ENCODE measurements at places on chromosomes 2 and 18. TPM values are rescaled to one million over a fixed set of nuclear protein-coding genes. Genes with fewer than 3 reads are reported as not detected.

GRCh38 chr2:148557844-148558436 lies 86.6 kb upstream of the EPC2 start:
- no peak for DNase-seq

DNA sequence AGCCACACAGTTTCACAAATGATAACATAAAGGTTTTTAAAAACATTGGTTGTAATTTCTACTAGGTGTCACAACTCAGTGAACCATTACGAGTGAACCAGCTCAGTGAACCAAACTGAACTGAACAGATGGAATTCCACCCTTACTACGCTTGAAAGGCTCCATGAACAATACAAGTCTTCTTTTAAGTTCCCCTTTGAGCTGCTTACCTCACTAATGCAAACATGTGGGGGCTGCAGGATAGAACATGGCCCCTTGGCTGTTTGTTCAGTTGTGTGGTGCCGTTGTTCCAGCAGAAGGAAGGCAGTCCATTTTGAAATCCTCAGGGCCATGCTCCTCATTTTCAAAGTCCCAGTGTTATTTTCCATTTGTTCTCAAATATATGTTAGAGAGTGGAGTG lies 30.7 kb upstream of the KLHL14 start:
- DNase-seq = peak; percentile 71

DNA sequence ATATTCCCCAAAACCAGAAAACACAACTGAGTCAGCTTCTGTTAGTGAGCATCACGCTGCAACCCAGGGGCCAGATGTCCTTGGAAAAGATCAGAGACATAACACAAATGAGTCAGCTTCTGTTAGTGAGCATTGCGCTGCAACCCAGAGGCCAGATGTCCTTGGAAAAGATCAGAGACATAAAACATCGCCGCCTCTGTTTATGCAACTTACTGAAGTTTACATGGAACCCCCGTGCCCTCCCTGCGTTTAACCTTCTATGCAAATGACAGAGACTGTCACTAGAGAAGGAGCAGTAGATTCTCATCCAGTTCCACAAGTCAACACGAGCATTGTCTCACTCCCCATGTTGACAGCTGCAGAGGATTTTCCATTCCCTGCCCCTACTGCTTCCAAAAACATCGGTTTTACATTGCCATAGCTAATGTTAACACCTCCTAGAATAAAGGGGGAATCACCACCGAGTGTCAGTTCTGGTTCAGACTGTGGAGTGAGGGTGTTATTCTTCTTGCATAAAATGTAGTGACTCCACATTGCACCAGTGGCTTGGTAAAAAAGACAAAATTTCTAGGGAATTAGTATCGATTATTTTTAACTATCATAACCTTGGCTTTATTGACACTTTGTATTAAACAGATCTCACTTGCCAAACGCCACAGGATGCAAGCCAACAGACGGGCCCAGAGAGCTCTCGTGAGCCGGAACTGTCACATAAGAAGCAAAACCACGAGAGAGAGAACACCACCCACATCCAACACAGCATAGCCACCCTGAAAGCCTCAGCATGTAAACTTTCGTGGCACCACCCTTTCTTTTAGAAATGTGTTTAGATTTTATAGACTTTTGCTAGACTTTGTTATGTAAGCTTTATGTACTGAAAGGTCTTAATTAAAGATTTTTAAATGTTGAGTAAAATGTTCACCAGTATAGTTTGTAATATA lies 87.7 kb downstream of the SH3YL1 start:
- DNase-seq = peak; percentile 22

- no peak for DNase-seq
Measured at GRCh38 chr2:56334622-56335021, 150.8 kb downstream of the CCDC85A start.

GRCh38 chr2:121232626-121233265 lies 52.3 kb downstream of the TFCP2L1 start:
- DNase-seq = no peak

DNA sequence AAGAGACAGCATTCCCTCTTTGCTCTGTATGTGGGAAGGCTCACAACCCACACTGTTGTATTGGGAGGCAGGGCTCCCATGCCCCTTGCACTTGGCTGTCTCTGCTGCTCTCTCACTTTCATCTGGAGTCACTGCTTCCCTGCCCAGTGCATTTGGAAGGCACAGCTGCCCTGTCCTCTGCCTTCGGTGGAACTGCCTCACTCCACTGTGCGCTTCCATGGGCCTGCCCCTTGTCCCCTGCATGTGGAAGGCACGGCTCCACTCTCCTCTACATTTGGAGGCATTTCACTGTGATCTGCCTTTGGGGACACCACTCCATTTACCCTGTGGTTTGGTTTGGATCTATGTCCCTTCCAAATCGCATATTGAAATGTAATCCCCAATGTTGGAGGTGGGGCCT lies 9.1 kb upstream of the PROM2 start:
- DNase-seq = no peak

DNA sequence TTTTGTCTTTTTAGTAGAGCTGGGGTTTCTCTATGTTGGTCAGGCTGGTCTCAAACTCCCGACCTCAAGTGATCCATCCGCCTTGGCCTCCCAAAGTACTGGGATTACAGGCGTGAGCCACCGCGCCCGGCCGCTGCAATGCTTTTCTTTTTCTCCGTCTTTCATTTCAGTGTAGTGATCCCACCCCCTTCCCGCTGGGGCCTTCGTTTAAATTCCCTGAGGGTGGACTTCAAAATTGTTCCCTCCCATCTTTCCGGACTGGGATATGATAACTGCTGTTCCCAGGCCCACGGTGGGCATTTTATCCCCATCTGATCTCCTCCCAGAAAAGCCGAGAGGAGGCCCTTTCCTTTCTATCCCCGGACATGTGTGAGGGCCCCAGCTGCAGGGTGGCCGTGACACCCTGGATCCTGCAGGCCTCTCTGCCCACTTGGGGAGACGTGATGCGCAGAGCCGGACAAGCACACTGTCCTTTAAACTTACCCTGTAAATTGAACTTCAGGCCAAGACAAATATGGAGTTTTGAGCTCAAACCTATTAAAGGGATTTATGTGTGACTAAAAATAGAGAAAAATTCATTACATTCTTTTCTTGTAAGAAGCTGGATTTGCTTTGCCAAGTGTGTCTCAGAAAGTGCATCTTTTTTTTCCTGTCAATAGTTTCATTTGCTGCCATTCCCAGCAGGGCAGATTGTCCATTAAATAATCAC lies 54.5 kb upstream of the AFF3 start:
- peak; percentile 88 for DNase-seq

DNA sequence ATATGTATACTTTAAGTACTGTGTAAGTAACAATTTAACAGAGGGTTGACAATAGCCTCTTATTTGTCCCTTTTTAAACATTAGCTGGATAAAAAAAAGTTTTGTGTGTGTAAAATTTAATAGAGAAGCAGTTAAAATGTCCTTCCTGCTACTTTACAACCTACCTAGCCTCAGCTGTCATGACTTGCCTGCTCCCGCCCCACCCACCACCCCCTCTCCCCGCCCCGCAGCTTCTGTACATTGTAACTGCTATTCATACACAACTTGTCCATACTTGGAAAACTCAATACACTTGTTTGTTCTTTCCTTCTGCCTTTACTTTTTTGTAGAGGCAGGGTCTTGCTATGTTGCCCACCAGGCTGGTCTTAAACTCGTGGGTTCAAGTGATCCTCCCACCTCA lies 19.5 kb downstream of the RELCH start:
- no peak for DNase-seq

Gene HOXD12
- not detected for total RNA-seq
